Anterior cingulate cortex (tissue), 58 donors: ENCODE measurements at places on chromosomes 6 and 20.

DNA sequence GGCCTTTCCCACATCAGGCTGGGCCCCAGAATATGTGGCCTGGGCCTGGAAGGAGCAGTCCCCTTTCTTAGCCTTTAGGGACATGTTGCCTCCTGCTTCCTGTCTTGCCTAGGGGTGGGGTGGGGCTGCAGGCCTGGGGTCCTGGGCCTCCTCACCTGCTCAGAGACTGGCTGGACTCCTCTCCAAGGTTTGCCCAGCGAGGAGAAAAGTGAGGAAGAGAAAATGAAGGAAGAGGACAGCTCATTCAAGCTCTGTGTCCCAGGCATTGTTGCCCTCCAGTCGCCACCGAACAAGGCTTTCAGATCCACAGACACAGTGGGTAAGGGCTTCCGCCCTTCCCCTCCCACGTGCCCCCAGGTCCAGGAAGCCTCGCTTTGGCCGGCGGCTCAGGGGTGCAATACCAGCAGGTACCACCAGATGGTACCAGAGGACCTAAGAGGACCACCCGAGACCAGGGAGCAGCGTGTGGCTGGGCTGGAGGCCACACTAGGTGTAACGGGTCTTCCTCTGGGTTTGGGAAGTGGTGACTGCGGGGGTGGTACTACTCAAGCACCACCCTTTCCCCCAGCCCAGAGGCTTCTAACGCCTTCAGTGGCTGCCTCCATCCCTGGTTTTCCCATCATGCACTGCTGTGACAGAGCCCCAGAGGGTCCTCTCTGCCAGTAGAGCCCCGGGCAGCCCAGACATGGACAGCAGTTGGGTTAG is 5.5 kb upstream of the BAK1 start:
- peak; percentile 64 for DNase-seq

- DNase-seq, result no peak
Measured at GRCh38 chr20:24782801-24783630, 166.1 kb upstream of the CST7 start.

DNA sequence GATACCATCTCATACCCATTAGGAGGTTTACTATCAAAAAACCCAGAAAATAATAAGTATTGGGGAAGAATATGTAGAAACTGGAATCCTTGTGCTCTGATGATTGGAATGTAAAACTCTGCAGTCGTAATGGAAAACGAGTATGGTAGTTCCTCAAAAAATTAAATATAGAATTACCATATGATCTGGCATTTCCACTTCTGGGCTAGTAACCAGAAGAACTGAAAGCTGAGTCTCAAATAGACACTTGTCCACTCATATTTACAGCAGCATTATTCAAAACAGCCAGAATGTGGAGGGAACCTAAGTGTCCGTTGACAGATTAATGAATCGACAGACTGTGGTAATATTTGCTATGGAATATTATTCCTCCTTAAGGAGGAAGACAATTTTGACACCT is 44.3 kb downstream of the FOXC1 start:
- DNase-seq, result no peak

- no peak for DNase-seq
Measured at GRCh38 chr6:35086636-35087360, 54.3 kb downstream of the TCP11 start.

DNA sequence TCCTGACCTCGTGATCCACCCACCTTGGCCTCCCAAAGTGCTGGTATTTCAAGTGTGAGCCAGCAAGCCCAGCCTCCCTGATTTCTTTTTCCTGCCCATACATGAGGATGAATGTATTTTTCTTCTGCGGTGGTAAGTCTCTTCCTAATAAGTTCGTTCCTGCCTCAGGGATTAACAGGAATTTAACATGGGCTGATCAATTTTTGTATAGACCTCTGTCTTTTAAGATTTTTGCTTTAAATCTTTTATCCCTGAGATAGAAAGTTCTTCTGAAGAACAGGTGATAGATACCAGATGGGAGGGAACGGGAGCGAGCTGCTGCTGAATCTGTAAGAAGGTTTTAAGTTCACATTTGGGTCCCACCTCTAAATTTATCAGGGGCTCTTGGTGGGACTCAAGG is 7.0 kb upstream of the ZNFX1 start:
- DNase-seq, result no peak

- DNase-seq, result no peak
Measured at GRCh38 chr6:115891111-115891669, 169.5 kb downstream of the FRK start.

DNA sequence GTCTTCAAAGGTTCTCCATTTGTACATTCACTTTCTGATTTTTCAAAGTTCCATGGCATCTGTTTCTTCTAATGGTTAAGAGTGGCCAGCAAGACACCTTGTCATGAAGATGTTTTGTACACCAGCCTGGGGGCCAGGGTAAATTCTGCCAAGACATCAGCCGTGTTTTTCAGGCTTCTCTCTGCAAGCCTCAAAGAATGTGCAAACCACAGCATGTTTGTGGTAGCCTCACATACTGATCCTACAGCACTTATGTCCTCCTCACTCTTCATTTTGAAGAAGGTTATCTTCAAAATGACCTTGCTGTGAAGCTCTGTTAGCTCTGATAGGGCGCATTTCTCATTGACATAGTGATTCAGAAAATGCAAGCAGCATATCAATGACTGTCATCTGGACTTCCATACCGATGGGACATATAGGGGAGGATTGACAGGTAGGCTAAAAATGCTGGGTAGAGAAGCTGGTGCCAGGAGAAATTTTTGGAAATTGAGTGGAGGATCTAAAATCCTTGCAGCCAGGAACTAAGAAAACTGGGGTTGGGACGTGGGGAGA is 59.3 kb upstream of the SPTLC3 start:
- no peak for DNase-seq

DNA sequence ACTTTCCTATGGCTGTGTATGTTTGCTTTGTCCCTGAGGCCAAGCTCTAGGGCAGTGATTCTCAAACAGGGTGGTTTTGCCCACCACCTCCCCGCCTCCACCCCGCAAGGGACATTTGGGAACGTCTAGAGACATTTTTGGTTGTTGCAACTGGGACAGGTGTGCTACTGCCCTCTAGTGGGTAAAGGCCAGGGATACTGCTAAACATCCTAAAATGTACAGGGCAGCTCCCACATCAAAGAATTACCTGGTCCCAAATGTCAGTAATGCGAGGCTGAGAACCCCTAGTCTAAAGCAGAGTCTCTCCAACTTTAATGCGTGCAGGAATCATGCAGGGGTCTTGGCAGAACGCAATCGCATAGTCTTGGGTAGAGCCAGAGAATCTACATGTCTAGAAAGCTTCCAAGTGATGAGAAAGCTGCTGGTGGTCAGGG is 5.1 kb downstream of the KCNS1 start:
- DNase-seq, result no peak

DNA sequence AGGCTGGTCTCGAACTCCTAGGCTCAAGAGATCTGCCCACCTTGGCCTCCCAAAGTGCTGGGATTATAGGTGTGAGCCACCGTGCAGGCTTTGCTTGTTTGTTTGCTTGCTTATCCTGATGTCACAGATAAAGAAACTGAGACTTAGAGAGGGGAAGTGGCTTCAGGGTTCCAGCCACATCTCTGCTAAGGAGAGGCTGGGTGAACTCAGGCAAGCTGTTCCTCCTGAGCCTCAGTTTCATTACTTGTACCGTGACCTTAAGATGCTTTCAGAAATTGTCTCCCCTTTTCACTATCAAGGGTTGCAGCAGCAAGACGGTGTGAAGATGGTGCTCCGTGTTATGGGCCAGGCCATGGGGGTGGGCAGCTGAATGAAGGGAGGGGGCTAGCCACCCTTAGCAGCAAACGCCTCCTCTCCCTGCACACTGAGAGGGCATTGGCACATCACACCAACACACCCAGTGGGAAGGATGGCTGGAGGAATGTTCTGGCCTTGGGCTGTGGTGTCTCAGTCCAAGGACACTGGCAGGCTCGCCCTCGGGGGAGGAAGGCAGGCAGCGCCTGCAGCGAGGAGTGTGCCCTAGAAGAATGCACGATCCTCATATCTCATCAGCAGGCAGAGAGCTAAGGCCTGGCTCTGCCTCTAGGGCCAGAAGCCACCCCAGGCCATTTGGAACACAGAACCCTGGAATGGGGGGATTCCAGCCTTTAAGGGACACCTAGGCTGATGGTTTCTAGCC is 48.2 kb upstream of the TLDC2 start:
- DNase-seq, result no peak

GRCh38 chr6:121523628-121524027 is 88.2 kb downstream of the GJA1 start:
- no peak for DNase-seq

- no peak for DNase-seq
Measured at GRCh38 chr6:12594530-12594893, 122.1 kb upstream of the PHACTR1 start.

DNA sequence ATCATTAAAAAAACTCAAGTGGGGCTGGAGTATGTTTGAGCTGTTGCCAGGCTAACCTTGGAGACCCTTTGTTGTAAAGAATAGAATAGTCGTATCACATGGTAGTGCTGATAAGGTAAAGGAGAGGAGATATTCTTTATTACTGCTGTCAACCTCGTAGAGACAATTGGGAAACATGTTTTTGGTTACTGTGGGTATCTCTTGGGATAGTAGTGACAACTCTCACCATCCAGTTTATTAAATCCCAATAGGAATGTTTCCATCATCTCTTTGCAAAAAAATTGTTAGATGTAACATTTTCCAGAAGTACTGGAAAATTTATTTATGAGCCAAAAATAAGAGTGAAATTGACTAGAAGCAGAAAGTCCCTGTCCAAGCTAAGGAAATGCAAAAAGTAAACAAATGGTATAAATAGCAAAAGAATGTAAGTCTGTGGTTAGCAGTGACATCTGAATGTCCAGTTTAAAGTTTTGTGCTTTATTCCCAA is 829.3 kb upstream of the CITED2 start:
- no peak for DNase-seq

GRCh38 chr6:43801495-43802181 is 31.6 kb downstream of the VEGFA start:
- DNase-seq, result no peak

- DNase-seq, result no peak
Measured at GRCh38 chr20:17645546-17646208, 36.4 kb downstream of the RRBP1 start.
